Activated T-helper 2 cell treated with anti-CD3 and anti-CD28 coated beads, Interferon-gamma antibody, Interleukin-2, Interleukin-4, amounts not matched to agents 10 μg/mL and 5 μg/mL and 100 μg/mL, durations not matched to agents 14 hours and 24 hours and 36 hours (primary cell): ENCODE measurements at places on chromosomes 5 and 9. TPM values are rescaled to one million over a fixed set of nuclear protein-coding genes. Genes with fewer than 3 reads are reported as not detected.

AMBP gene
- total RNA-seq, result not detected in 2 replicates

TXNDC8 gene
- total RNA-seq, result not detected in 2 replicates

- no peak overlapping the region for H3K4me3 ChIP-seq
- DNase-seq, result peak; percentile 55
- no peak overlapping the region for H3K27ac ChIP-seq
- peaks cover 22% of the 10 kb centered on the region for H3K4me1 ChIP-seq
- H3K27me3 ChIP-seq, result peaks cover 71% of the 10 kb centered on the region
These were observed 99.5 kb upstream of the LMX1B start for GRCh38 chr9:126514037-126514821.

HARS1 gene
- total RNA-seq, result 107 and 110 TPM in 2 replicates

DNA sequence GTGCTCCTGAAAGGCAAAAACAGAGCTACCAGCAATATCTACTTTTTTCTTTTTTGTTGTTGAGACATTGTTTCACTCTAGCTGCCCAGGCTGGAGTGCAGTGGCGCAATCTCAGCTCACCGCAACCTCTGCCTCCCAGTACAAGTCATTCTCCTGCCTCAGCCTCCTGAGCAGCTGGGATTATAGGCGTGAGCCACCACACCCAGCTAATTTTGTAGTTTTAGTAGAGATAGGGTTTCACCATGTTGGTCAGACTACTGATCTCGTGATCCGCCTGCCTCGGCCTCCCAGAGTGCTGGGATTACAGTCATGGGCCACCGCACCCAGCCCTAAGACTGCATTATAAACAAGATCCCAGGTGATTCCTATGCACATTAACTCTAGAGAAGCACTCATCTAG is 17.0 kb downstream of the PLPP1 start:
- no peak overlapping the region for H3K27ac ChIP-seq
- DNase-seq, result no peak
- H3K36me3 ChIP-seq, result peaks cover 45% of the 10 kb centered on the region
- H3K27me3 ChIP-seq, result no peaks in the 10 kb centered on the region
- H3K4me1 ChIP-seq, result peaks cover 35% of the 10 kb centered on the region
- no peak overlapping the region for H3K4me3 ChIP-seq

ALAD gene
- 27.9 and 28.3 TPM in 2 replicates for total RNA-seq

DNA sequence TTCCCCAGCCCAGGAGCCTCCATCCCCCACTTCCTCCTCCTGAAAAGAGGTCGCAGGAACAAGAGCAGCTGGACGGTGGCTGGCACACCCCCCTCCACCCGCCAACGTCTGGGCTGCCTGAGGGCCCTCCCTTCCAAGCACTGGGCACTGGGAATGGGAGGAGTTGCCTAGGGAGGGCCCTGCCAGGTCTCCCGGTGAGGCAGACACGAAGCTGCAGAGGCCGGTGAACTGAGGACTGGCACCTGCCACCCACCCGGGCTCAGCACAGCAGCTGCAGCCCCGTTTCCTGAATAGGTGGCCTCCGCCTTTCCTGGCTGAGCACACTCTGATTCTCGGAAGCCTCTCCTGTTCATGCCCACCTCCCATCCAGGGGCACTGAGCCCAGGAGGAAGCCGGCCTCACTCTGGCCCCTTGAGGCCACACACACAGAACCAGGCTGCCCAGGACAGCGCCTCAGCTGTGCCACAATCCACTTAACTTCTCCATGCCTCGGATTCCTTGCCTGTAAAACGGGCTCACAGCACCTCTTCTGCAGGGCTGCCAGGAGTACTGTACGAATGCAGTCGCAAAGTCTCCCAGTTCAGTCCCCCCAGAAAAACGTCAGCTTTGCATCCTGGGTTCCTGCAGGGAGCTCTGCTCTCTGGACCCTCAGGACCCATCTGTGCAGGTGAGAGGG is 1.3 kb downstream of the NPDC1 start:
- peaks cover 4% of the 10 kb centered on the region for H3K4me1 ChIP-seq
- peak overlapping the region; percentile 60 for H3K4me3 ChIP-seq
- H3K27me3 ChIP-seq, result peaks cover 26% of the 10 kb centered on the region
- no peaks in the 10 kb centered on the region for H3K36me3 ChIP-seq
- H3K27ac ChIP-seq, result no peak overlapping the region
- DNase-seq, result no peak

DNA sequence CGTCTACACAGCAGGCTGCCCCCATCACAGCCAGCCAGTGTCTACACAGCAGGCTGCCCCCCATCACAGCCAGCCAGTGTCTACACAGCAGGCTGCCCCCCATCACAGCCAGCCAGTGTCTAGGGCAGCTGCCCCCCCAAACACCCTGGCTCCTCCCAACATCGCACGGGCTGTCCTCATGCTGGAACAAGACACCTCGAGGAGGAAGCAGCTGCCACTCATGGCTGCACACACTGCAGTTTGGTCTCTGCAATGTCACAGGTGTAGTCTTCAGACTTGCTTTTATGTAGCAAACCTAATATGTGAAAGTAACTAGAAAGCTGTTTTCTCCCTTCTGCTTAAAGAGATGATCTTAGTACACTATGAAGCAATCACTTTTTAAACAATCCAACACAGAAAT is 9.7 kb downstream of the LRRC14B start:
- H3K27ac ChIP-seq, result no peak overlapping the region
- peaks cover 8% of the 10 kb centered on the region for H3K36me3 ChIP-seq
- H3K4me1 ChIP-seq, result no peaks in the 10 kb centered on the region

ADAMTSL1 gene
- total RNA-seq, result not detected in 2 replicates

GRCh38 chr9:99416007-99416406 is 193.9 kb downstream of the SEC61B start:
- no peaks in the 10 kb centered on the region for H3K36me3 ChIP-seq
- H3K4me1 ChIP-seq, result peaks cover 10% of the 10 kb centered on the region
- peaks cover 2% of the 10 kb centered on the region for H3K27me3 ChIP-seq
- no peak overlapping the region for H3K4me3 ChIP-seq

RXRA gene
- 22.8 and 22.9 TPM in 2 replicates for total RNA-seq

DNA sequence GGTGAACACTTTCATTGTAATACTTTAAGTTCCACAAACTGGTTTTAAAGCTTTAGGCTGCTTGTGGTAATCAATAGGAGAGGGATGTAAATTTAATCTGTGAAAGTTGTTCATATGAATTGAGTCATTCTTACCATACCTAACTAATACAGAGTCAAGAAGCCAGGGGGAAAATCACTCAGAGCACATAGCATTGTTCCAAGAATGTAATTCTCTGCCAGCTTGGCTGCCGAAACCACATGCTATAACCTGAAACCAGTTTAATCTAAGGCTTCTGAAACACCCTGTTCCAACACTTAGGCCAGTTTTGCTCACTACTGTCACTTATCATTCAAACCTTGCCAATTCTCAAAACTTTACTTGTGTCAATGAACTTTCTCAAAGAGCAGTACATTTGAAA is 528.8 kb upstream of the GRAMD2B start:
- H3K4me3 ChIP-seq, result no peak overlapping the region
- H3K36me3 ChIP-seq, result no peaks in the 10 kb centered on the region
- H3K4me1 ChIP-seq, result no peaks in the 10 kb centered on the region
- DNase-seq, result no peak

AJM1 gene
- 5.0 and 5.1 TPM in 2 replicates for total RNA-seq

DNA sequence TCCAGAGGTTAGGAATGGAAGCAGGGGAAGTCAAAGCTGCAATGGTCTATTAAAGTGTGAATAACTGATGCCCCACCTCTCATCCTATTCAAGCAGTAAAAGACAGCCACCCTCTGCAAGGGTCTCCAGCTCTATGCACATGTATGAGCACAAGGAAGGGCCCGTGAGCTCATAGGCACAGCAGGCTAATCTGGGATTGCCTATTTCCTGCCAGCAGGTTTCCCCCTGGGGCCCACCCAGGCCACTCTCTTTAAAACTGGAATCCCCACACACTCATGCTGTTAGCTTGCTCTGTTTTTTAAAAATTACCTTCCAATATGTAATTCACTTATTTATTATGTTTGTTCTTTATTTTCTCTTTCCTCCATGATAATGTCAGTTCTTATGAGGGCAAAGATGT is 48.7 kb upstream of the ZNF366 start:
- no peak for DNase-seq
- no peak overlapping the region for H3K27ac ChIP-seq
- H3K36me3 ChIP-seq, result no peaks in the 10 kb centered on the region
- no peak overlapping the region for H3K4me3 ChIP-seq
- H3K27me3 ChIP-seq, result peaks cover 36% of the 10 kb centered on the region

- no peaks in the 10 kb centered on the region for H3K36me3 ChIP-seq
- DNase-seq, result no peak
- H3K27ac ChIP-seq, result no peak overlapping the region
- H3K4me3 ChIP-seq, result no peak overlapping the region
- H3K4me1 ChIP-seq, result no peaks in the 10 kb centered on the region
These were observed 548.9 kb downstream of the BNC2 start for GRCh38 chr9:16321461-16322119.

CDH10 gene
- total RNA-seq, result not detected in 2 replicates

GARIN3 gene
- total RNA-seq, result 0.23 and 0.30 TPM in 2 replicates

DNA sequence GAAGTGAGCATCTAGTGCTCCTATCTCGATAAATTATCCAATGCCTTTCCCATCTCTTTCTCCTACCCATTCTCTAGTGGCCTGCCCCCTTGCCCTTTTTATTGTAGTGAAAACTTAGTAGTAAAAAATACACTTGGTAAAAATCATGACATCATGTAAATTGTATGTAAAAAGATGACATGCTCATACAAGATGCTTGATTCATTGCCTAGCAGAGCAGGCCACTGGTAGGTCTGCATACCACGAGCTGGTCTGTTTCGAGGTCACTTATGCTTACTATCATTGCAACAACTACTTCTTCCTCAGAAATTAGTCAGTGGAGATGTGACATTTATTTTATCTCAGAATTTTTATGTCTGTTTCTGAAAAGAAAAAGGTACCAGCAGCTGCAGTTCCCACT is 177.3 kb downstream of the C9orf152 start:
- H3K4me3 ChIP-seq, result no peak overlapping the region
- no peaks in the 10 kb centered on the region for H3K27me3 ChIP-seq
- H3K36me3 ChIP-seq, result no peaks in the 10 kb centered on the region
- H3K4me1 ChIP-seq, result peaks cover 38% of the 10 kb centered on the region
- H3K27ac ChIP-seq, result peak overlapping the region; percentile 41
- no peak for DNase-seq

GRCh38 chr9:34644766-34645314 is 1.6 kb upstream of the GALT start:
- peaks cover 29% of the 10 kb centered on the region for H3K36me3 ChIP-seq
- no peak overlapping the region for H3K27ac ChIP-seq
- H3K4me3 ChIP-seq, result no peak overlapping the region
- peaks cover 28% of the 10 kb centered on the region for H3K4me1 ChIP-seq
- H3K27me3 ChIP-seq, result no peaks in the 10 kb centered on the region

- no peak overlapping the region for H3K27ac ChIP-seq
- H3K4me3 ChIP-seq, result no peak overlapping the region
- peaks cover 13% of the 10 kb centered on the region for H3K4me1 ChIP-seq
- DNase-seq, result peak; percentile 56
These were observed 25.0 kb upstream of the TDRD7 start for GRCh38 chr9:97386733-97387503.

C9orf50 gene
- not detected in 2 replicates for total RNA-seq
